ENCODE measurements at places on chromosomes 12 and 14.

DNA sequence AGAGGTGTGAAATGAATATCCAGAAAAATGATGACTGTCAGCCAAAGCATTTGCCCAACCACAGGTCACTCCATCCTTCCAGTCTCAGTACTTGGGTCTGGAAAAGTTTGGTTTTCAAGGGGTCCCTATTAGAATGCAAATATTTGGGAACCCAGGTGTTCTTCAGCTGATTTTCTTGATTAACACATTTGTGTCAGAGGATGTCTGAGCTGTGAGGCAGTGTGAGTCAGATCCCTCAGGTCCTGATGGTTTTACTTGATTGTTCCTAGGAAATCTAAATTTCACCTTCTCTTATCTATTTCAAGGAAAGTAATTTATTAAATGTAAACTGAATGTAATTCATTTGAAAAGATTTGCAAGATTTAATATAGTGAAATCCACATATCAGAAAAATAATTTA is 71.5 kb downstream of the SSPN start:
- DNase-seq: no peak

GRCh38 chr12:108618079-108618952 is 15.4 kb downstream of the SELPLG start:
- DNase-seq: peak; percentile 65

GRCh38 chr12:68317047-68317667 is 15.0 kb downstream of the MDM1 start:
- DNase-seq: no peak

DNA sequence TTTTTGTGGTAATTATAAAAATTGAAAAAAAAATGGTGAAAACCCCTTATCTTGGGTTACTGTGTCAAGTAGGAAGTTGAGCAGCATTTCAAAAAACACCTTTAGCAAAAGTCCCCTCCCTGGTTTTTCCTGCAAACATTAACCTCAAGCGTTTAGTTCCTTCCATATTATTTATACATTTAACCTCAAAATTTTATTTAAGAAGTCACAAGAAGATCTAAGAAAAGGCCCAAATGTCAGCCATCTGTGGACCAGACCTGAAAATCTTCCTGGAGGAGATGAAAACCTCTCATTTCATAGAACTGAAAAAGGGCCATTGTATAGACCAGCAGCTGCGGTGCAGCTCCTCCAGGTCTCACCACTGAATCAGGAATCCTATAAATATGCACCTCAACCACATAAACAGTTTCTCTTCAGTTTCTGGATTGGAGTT is 40.4 kb upstream of the BTG1 start:
- no peak for DNase-seq

DNA sequence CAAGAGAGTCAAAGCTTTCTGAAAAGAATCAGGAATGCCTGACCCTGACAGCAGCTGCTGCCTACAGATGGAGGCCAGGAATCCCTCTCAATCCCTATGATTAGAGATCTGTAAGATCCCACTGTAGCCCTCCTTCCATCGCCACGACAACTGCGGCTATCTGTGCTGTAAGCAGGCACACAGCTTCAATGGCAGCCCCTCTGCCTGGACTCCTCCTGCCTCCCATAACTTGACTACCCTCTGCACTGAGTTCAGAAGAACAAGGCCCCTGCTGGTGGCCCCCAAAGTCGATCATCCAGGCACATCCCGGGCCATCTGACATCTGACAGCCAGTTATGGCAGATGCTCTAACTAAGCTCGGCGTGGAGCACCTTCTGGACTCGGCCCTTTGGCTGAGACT is 2.9 kb downstream of the CLMN start:
- DNase-seq: no peak

GRCh38 chr12:117408161-117408791 is 46.9 kb upstream of the NOS1 start:
- peak; percentile 39 for DNase-seq

DNA sequence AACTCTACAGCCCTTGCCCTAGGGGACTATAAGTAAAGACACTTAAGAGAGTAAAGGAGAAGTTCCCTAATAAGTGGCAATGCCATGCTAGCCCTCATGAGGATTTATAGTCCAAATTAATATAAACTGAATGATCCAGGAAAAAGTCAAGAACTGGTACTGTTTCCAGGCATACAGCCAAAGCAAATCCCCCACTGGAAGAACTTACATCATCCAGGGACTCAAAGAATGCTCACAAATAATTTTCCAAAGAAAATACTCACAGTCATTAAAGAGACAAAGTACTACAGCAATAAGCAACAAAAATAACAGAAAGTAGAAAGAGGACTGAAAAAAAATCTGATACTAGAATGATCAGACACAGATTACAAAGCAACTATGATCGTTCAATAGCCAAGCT is 79.7 kb upstream of the RAP1B start:
- DNase-seq: no peak

GRCh38 chr12:58919231-58920101 is 838 bp downstream of the LRIG3 start:
- no peak for DNase-seq

DNA sequence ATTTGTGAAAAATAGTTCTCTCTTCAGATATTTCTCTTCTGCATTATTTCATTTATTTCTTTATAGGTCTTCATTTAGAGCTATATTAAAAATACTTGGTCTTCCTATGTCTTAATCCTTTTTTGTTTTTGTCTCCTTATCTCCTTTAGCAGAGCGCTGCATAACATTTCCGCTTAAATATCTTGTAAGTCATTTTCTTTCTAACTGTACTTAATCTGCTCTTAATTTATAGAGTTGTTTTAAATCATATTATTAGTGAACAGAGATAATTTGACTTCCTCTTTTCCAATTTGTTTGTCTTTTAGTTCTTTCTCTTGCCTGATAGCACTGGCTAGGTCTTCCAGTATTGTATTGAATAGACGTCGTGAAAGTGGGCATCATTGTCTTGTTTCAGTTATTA is 18.0 kb downstream of the LUM start:
- DNase-seq: no peak

DNA sequence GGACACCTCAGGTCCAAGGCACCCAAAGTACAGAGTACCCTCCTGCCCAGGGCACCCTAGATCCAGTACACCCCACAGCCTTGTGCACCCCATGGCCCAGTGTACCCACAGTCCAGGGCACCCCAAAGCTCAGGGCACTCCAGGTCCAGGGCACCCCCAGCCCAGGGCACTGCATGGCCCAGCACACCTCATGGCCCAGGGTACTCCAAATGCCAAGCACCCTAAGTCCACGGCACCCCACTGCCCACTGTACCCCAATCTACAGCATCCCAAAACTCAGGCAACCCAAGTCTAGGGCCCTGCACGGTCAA is 6.0 kb downstream of the JAG2 start:
- no peak for DNase-seq

DNA sequence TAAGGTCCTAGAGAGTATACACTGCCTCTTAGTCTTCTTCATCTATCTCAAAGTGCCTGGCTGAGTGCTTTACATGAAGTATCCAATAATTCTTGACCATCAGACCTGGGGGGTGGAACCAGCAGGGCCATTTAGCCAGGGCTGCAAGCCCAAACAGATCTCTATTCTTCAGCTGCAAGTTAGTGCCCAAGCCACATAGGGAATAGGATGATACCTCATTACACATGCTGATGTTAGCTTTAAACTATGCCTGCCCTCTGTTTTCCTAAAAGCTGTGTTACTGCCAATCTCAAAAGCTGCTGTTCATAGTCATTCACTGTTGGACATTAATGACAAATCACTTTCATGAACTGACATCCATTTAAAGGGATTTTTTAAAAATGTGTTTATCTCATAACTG is 16.7 kb upstream of the IFNG start:
- DNase-seq: no peak

DNA sequence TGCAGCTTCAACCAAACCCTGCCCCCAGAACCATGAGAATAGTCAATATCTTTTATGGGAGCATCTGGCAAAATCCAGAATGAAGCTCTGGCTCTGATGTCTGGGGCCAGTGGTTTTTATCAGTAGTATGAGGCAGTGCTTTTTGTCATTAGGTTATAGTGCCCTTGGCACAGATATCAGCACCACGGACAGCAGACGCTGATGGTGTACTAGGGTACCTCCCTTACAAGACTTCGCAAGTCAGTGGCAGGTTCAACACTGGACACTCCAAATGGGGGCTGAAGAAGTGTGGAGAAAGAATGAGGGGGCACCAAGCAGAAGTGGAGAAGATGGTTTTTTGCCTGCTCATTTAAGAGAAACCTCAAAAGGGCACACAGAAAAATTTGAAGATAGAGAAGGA is 68.2 kb upstream of the E2F7 start:
- DNase-seq: no peak

DNA sequence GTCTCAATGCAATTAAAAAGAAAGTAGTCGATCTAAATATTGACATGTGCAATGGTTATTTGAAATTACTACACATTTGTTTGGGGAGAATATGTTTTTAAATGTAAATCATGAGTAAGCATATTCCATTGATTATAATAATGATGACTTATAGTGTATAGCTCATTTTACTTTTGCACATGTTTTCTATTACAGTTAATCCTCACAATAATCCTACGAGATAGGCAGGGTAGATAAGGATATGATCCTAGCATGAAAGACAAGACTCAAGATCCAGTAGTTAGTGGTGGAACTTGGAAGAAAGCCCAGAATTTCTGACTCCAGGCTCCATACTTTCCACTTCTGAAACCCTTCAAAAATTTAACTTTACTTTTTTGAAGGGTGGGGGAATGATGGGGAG is 94.0 kb downstream of the NAV3 start:
- DNase-seq: peak; percentile 1

DNA sequence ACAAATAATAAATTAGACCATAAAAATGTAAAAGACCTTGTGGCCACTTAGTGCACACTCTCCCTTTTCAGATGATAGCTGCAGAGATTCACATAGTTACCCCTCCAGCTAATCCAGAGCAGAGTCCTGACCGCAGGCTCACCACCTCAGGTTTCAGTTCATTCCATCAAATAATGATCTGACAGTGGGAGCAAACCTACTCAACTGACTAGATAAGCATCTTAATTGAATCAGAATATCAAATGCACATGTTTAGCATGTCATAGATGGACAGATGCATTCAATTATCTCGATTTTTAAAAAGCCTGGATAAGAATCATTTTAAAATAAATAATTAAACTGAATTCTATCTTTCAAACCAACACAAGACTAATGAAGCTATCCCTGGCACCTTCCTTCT is 242.3 kb upstream of the PDZRN4 start:
- no peak for DNase-seq

- no peak for DNase-seq
Measured at GRCh38 chr12:105228966-105229365, 7.0 kb downstream of the APPL2 start.

- no peak for DNase-seq
Measured at GRCh38 chr12:108457006-108457733, 57.9 kb upstream of the FICD start.

GRCh38 chr12:9706086-9706685 is 26.7 kb downstream of the CLECL1 start:
- no peak for DNase-seq

DNA sequence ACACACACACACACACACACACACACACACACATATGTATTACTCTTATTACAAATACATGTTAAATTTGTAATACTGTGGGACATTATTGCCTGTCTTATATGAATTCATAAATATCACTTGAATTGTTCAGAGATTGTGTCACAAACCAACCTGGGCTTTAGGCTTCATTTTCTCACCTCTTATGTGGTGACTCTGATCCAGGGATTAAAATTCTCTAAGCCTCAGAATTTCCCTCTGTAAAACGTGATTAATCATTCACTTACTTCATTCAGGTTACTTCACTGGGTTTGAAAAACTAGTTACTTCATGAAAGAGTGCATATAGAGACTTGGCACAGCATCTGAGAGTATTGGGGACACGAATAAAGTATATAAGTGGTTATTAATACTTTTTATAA is 240.3 kb upstream of the PDZRN4 start:
- DNase-seq: no peak

GRCh38 chr12:75809746-75810145 is 221.8 kb downstream of the PHLDA1 start:
- no peak for DNase-seq

DNA sequence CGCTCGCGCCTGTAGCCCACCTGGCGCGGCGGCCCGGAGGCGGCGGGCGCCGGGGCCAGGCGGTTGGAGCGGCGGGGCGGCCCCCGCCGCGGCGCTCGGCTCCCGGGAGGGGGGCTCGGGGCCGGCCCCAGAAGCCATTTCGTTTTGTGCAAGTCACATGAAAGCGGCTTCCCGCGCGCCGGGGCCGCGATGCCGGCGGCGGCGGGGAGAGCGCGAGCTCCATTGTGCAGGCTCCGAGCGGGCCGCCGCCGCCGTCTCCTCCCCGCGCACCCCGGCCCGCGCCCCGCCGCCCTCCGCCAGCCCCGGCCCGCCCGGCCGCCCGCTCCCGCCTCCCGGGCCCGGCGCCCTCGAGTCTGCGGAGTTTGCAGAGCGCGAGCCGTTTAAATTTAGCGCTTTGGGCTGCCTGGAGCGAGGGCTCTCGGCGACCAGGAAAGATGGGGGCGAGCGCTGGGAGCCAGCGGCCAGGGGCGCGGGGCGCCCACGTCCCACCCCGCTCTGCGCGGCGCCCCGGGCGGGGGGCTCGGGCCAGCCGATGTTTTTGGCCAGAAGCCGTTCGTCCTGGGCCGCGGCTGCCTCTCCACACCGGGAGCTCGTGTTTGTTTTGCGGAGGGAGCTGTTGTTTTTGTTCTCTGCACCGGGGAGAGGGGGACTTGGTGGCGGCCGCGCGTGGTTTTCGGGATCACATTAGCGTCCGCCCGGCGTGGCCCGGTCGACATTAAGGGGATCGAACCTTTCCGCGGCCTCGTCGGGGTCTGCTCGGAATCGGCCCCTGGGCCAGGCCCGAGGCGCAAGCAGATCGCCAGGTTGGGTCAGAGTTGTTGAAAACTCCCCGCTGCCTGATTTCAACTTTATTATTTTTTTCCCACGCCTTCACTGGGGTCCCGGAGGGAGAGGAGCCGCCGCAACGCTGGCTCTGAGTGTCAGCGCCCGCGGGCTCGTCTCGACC is 982 bp downstream of the BCL7A start:
- DNase-seq: no peak

- peak; percentile 31 for DNase-seq
Measured at GRCh38 chr12:104242546-104243206, 27.1 kb downstream of the TXNRD1 start.

GRCh38 chr12:132329720-132330548 is 545 bp upstream of the GALNT9 start:
- DNase-seq: no peak

GRCh38 chr14:97959251-97959650 is 1162.1 kb downstream of the VRK1 start:
- no peak for DNase-seq

GRCh38 chr14:78157494-78158437 is 12.4 kb upstream of the NRXN3 start:
- no peak for DNase-seq

GRCh38 chr12:112061137-112061536 is 47.4 kb downstream of the NAA25 start:
- no peak for DNase-seq

- no peak for DNase-seq
Measured at GRCh38 chr12:57741844-57742738, 2.7 kb upstream of the TSPAN31 start.

- no peak for DNase-seq
Measured at GRCh38 chr14:105491366-105491973, 424 bp downstream of the TEDC1 start.

- DNase-seq: no peak
Measured at GRCh38 chr12:4168036-4168435, 105.5 kb upstream of the CCND2 start.
